ENCODE measurements at places on chromosomes 5 and 9. TPM values are rescaled to one million over a fixed set of nuclear protein-coding genes. Genes with fewer than 3 reads are reported as not detected.

DNA sequence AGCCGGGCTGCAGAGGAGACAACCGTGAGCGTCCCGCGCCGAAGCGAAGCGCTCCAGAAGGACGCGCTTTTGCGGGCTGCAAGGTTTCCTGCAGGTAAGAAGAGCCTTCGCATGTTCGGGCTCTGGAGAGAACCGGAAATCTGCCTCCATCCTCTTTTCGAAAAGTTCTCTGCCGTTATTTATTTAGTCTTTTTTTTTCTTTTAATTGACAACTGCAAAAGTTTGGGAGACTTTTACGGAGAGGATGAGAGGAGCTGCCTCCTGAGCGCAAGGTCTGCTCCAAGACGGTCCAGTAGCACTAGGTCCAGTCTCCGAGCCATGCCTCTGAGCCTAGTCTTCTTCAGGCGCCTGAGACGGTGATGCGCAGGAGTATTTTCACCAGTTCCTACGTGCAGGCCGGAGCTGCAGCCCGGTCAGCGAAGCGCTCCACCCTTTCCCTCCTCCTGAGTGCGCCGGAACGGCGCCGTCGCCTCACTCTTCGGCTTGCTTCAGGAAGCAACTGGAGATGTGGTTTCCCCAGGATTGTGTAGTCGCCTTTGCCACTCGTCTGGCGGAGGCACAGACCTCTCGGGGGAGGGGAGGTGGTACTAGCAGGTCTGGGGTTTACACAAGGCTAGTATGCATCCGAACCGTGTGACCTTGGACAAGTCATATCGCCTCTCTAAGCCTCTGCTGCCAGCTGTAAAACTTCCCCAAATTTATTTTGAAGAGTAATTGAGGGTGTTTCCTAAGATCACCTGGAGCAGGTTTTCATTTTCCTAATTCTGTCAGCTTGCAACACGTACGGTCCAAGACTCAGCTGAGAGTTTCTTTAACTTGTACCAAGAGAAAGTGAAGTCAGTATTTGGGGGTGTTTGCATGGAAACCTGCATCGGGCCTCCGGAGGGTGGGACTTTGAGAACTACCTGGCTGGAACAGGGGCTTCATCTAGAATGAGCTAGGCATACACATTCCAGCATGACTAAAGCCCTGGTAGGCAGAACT is 4.5 kb downstream of the POU4F3 start:
- no peak for DNase-seq

DNA sequence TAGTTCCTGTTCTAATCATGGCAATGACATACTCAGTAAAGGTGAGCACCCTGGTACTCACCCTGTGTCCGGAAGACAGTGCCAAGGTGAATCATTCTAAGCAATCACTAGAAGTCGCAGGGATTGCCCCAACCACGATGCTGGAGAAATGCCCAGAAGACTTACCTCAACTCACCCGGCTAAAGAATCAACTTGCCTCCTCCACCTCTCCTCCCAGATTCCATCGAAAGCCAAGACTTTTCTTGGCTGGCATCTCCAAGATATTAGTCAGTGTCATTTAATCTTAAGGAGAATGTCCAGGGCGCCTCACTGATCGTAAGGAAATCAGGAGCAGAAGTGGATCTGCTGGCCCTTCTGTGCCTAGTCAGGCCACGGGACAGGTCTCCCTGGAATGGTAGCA is 204.9 kb downstream of the ERCC6L2 start:
- DNase-seq: no peak

DNA sequence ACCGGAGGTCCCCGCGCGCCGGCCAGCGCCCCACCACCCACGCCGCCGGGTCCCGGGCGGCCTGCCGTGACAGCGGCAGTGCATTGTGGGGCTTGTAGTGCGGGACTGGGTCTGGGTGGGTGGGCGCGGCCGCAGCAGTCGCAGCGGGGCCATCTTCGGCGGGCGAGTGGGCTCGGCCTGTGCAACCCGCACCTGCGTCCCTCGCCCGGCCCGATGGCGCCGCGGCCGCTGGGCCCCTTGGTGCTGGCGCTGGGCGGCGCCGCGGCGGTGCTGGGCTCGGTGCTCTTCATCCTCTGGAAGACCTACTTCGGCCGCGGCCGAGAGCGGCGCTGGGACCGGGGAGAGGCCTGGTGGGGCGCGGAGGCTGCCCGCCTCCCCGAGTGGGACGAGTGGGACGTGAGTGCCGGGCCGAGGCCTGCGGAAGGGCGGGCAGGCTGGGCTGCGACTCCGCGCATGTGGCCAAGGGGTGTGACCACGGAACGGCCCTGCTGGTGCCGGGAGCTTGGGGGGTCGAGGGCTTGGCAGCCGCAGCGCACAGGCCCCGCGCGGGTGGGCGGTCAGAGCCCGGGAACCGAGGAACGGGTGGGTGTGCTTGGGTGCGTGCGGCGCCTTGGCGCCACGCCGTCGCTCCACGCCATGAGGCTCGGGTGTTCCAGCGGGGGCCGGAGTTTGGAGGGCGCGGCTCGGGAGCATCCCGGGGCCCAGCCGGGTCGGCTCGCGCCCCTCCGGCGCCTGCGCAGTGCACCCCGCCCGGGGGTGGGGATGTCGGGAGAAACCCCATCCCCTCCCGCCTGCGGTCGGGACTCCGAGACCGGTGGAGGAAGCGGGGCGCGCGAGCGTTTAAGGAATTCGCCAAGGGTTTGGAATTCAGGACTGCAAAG is at the start of gene ARL10:
Gene ARL10 (plus strand): TSS at position 137 of the 881 bp plus-strand sequence. CDS start 77 bp downstream, at position 214.
- DNase-seq: no peak

DNA sequence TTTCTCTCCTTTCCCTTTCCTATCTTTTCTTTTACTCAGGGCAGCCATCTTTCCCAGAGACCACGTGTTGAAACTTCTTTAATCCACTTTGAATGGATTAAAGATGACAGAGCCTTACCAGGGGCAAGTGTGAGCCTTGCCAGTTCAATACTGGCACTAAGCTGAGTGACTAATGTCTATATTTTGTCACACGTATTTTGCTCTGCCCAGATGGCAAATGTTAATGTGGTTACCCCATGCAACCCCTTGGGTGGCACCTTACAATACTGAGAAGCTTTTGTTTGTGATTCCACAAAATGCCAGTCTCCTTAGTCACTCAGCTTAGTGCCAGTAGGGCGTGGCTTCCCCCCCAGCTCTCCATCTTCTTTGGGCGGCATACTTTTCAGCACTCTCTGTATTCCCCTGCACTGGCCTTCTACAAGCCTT is 24.8 kb downstream of the ANXA1 start:
- DNase-seq: no peak

GRCh38 chr5:91535499-91535898 is 152.4 kb upstream of the ARRDC3 start:
- no peak for DNase-seq

- no peak for DNase-seq
These were observed 198.0 kb downstream of the CAAP1 start for GRCh38 chr9:26694381-26695297.

GRCh38 chr9:112061152-112061740 is 113.9 kb downstream of the SUSD1 start:
- no peak for DNase-seq

- no peak for DNase-seq
These were observed 1.4 kb downstream of the KIF20A start for GRCh38 chr5:138180183-138180782.

DNA sequence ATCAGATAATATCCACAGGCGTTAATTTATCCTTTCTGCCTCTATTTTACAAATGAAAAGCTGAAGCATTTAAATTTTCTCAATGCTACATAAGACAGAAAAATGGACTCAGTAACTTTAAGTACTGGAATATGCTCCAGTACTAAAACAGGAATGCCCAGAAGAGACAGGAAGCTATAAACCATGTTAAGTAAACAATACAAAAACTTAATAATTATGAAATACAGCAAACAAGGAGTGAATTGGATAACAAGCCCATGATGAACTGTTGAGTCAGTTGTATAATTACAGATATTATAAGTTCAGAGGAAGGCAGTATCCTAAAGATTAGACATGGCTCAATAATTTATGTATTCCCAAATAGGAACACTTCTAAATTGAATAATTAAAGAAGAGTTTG is 148.5 kb downstream of the CHSY3 start:
- no peak for DNase-seq

GRCh38 chr9:98369066-98369425 is 113.6 kb upstream of the TBC1D2 start:
- no peak for DNase-seq

- no peak for DNase-seq
These were observed 850.5 kb upstream of the SEMA6A start for GRCh38 chr5:117425163-117425562.

NFIB gene
- polyA plus RNA-seq: 19.9 TPM

ECSCR gene
- polyA plus RNA-seq: 30.6 TPM

ARID3C gene
- not detected for polyA plus RNA-seq

SLC34A1 gene
- polyA plus RNA-seq: 157 TPM

F2RL1 gene
- polyA plus RNA-seq: 41.5 TPM

All from right renal cortex interstitium (tissue), 3 donors.